ENCODE measurements at places on chromosomes 1 and 21. TPM values are rescaled to one million over a fixed set of nuclear protein-coding genes. Genes with fewer than 3 reads are reported as not detected.

GNG12 gene
- total RNA-seq, result 49.6 TPM

ERRFI1 gene
- 19.0 TPM for total RNA-seq

GRCh38 chr1:179826626-179827280 lies 50.9 kb downstream of the TOR1AIP2 start:
- no peak for DNase-seq

GRCh38 chr1:37739222-37739621 lies 25.7 kb downstream of the EPHA10 start:
- DNase-seq, result no peak

DNA sequence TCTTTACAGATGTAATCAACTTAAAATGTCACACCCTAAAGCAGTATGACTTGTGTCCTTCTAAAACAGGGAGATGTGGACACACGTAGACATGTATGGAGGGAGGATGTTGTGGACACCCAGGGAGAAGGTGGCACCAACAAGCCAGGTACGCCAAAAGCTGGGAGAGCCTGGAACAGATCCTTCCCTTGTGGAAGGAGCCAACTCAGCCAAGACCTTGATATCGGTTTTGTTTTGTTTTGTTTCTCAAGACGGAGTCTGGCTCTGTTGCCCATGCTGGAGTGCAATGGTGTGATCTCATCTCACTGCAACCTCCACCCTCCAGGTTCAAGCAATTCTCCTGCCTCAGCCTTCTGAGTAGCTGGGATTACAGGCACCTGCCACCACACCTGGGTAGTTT lies 45.6 kb downstream of the CHAF1B start:
- no peak for DNase-seq

DNA sequence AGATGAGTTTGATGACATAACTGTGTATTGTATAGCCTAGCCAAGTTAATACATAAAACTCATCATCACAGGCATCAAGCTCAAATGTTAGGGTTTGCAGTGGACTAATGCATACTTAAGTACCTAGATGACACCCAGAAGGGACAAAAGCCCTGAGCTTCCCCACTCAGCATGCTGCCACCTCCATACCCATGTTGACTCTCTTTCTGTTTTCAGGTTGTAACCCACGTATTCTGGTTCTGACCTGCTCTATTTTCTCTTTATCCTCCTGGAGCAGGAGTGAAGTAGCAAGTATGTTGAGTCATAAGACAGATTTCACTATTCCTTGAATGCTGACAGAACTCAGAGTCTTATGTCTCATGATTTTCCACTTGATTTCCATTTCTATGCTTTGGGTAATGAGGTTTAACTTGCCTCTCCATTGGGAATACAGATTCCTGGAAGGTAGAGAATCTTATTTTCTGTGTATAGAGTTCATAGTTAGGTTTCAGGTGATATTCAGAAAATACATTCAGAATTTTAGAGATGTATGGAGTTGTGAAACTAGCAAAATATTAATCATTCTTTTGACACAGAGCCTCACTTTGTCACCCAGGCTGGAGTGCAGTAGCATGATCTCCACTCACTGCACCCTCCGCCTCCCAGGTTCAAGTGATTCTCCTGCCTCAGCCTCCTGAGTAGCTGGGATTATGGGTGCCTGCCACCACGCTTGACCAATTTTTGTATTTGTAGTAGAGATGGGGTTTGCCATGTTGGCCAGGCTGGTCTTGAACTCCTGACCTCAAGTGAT lies 122.5 kb upstream of the KCNJ15 start:
- DNase-seq, result no peak

Data from left cardiac atrium (tissue), 4 donors.